Stimulated activated CD8-positive, alpha-beta memory T cell treated with anti-CD3 and anti-CD28 coated beads, Interleukin-2, amount 100 ng/mL, for 1 hour (primary cell): ENCODE measurements at places on chromosomes 13 and 19.

DNA sequence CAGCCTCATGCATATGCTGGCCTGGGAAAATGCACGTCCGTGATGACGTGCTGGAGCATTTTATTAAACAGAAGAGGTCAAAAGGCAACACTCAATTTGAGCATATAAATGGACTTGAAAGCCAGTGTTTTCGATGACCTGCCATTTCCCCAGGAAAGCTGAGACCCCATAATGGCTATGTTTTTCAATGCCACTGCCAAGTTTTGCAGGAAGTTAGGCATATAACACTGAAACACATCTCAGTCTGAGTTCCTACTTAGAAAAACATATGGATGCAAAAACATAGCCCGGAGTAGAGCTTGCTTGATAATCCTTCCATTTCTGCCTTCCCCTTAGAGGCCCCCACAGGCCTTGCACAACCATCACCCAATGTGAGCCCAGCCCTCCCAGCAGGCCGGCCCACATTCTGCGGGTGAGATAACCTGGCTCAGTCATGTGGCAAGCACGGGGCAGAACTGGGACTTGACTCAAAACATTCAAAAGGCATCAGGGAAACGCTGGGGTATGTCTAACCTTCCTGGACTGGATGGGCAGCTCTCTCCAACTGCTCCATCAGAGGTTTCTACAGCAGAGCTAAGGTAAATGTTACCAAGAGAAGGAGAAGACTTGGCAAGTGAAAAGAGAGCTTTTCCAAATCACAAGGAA lies 24.9 kb downstream of the EPS15L1 start:
- peak; percentile 9 for DNase-seq

GRCh38 chr13:81106348-81106747 lies 765.4 kb upstream of the SPRY2 start:
- DNase-seq = no peak

- DNase-seq = no peak
Observed at GRCh38 chr13:21402586-21403307, 56.4 kb downstream of the ZDHHC20 start.

DNA sequence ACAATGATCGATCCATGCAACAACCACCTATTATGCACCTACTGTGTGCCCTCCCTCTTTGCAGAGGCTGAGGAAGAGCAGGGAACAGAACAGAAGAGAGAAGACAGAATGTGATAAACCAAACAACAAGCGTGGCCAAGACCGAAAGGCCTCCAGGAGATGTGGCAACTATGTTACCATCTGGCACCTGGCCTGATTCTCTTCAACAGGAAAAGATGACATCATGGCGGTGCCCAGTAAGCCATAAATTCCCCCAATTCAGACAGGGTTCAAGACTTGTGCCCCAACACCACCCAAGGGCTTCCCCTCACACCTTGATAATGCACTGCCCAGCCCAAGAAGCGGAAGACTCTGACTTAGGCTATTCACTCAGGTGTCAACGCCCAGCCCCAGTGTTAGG lies 44.3 kb downstream of the SLC7A1 start:
- DNase-seq = no peak

DNA sequence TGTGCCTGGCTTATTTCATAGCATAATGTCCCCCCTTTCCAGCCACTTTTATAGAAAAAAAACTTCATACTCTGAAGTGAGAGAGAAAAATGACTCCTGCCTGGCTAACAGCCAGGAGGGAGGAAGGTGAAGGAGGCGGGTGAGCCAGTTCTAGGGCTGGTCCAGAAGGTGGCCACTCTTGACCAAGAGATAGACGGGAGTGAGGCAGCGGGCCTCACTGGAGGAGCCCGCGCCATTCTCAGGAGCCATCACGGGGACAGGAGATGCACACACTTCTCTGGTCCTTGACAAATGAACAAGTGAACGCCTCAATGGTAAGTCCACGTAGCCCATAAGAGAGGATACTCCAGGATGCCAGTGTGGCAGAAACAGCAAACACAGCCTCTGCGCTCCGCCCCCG lies 231.4 kb downstream of the UQCRFS1 start:
- DNase-seq = no peak

DNA sequence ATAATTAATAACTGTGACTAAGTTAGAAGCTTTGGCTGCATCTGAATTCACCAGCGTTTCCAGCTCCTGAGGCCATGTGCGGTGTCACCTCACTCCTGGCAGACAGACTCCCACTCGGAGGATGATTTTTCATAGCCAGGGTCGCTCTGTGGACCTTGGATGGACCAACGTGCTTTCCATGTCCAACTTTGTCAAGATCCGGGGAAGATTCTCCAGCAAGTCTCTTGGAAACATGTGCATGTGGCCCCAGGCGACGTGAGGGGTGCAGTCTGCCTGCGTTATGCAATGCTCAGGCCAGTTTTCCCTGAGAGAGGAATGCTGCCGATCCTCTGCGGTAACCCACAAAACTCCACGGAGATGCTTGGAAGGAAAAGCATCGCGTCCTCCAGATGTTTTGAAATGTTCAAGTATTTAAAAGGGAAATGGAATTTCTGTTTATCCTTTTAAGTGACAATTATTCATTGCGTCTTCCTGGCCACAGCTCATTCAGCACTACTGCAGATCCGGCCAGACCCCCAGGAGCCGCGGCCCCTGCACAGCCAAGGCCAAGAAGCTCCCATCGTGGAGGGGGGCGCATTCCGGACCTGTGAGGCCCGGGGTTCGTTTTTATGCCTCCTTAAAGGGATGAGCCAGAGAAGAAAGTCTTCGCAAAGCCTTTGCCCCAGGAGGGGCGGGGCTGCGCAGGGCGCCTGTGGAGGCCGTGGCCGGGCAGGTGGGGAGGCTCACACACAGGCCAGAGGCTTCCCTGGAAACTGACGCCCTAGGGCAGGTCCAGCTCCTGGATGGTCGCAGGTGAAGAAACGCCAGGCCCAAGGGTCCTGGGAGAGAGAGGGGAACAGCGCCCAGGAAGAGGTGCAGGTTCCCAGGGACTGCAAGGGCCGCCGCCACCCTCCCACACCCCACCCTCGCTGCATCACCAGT lies 46.0 kb downstream of the C13orf46 start:
- DNase-seq = no peak

GRCh38 chr19:3556978-3557460 lies 367 bp downstream of the MFSD12 start:
- no peak for DNase-seq
